ELR (cell line): ENCODE measurements at places on chromosomes 2 and 18.

- peak; percentile 3 for DNase-seq
These were observed 217.1 kb downstream of the DYM start for GRCh38 chr18:49243391-49243790.

DNA sequence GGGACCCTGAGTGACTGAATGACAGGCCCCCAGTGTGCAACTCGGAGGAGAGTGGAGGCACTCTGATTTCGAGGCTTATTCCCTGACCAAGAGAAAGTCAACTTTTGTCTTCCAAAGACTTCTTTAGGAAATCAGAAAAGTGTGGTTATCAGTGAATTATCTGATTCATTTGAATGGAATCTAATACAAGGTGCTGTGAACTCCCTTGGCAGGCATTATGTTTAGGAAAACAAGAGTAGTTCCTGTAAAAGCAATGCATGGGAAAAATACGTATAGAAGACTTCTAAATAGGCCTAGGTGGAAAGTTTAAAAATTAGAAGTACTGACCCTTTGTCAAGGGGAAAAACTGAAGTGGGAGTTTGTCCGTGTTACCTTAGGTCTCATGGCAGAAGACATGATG, 269.4 kb downstream of the GBX2 start:
- peak; percentile 2 for DNase-seq

- no peak for DNase-seq
These were observed 44.3 kb upstream of the NEUROD1 start for GRCh38 chr2:181724662-181725061.

DNA sequence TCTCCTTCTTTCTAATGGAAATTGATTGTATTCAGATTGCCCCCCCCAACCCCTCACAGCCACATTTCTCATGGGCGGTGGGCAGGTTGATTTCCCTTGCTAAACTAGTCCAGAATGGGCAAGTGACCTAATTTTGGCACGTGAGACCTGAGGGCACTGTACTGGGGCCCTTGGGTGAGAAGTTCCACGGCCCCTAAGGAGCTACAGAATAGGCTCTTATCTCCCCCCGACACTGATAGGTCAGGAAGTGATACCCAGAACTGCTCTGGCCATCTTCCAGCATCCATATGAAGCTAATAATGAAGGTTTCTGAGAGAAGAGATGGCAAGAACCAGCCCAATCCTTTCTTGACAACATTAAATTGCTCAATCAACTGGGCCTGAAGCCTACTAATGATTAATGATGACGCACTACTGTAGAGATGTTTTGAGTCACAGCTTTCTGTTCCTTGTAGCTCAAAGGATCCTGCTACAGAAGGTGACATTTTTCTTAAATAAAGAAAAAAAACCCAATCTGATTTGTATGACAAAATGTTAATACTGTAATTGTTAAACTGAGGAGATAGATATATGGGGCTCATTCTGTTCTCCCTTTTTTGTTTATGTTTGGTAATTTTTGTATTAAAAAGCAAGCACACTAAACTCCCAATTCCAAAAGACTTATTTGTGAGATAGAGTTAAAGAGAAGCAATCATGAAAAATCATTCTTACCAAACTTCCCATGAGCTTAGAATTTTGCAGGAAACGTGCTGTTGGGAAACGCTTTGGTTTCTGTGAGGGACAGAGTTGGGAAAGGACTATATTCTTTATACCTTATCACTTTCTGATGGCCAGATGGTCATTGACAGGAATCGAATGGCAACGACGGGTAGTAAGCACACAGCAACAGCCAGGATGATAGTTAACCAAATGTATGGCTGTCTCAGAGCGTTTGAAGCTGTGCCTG, 28.2 kb upstream of the NARS1 start:
- peak; percentile 93 for DNase-seq

- DNase-seq: peak; percentile 82
These were observed 39.3 kb upstream of the SERPINB2 start for GRCh38 chr18:63848159-63848558.

DNA sequence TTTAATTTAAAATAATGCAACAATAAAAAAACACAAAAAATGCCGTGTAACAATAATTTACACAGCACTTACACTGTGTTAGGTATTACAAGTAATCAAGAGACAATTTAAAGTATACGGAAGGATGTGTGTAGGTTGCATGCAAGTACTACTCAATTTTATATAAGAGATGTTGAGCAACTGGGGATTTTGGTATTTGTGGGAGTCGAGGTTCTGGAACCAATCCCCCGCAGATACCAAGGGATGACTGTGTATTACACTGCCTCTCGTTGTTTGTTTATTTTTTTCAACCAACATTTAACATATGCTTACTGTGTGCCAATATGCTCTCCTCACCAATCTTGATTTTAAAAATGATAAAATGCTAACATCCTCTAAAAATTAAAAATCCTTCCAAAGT, 24.8 kb downstream of the MAP3K2 start:
- peak; percentile 56 for DNase-seq

GRCh38 chr2:182142062-182142461, 156.4 kb downstream of the PPP1R1C start:
- no peak for DNase-seq

DNA sequence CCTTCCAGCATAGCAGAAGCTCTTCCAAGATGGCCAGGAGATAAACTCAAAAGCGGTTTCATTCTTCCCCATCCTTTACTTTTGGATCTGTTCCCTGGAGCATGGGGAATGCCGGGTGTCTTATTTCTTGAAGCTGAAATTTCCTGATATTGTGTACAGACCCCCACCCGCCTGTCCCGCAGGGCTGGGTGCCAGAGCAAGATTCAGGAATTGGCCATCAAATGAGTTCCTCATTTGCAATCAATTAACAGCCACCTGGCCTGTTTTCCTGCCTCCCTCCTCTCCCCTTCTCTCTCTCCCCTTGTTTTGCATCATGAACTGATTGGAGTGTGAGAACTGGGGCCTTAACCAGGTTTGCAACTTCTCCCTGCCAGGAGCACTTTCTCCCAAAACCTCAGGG, 202.1 kb downstream of the SH3RF3 start:
- no peak for DNase-seq

- no peak for DNase-seq
These were observed 790.1 kb downstream of the CNTNAP5 start for GRCh38 chr2:124814968-124815745.

DNA sequence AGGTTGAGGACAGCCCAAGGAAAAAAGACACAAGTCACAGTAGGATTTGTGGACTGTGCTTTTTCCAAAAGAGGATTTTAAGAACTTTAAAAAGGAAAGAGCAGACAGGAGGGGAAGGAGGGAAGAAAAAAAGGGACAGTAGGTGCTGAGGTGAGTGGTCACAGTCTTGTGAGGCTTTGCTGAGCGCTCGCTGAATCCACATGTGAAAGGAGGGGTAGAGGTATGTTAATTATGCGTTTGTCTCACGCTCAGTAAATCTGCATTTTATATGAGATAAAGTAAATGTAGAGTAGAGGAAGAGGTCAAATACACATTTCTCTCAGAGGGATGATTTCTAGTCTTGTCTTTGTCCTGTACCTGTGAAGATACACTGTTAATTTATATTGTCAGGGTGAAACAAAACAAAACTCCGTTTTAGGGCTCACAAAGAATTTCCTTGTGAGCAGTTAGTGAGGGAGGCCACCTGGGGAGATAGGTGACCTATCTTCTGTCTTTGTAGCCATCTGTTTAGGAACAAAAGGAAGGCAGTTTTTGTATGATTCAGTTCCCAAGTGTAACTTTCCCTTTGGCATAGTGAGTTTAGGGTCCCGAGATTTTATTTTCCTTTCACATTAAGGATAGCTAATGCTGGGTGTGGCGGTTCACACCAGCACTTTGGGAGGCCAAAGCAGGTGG, 25.3 kb downstream of the GNAL start:
- no peak for DNase-seq

DNA sequence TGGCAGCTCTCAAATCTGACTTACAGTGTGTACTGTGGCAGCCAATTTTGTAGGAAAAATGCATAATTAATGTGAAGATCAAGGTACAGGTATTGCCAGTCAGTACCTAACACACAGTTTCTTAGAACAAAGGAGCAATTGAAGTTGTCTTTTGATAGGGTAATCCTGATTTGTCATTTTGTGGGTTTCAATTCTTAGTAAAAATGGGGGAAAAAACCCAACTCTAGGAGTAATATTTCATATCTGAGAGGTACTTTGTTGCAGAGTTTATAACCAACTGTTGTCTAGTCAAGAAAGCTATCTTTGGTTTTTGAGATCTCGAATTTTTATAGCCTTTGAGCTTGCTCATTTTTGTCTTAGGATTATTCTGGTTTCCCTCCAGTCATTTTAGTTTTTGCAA, 16.1 kb downstream of the SPATS2L start:
- DNase-seq: no peak

DNA sequence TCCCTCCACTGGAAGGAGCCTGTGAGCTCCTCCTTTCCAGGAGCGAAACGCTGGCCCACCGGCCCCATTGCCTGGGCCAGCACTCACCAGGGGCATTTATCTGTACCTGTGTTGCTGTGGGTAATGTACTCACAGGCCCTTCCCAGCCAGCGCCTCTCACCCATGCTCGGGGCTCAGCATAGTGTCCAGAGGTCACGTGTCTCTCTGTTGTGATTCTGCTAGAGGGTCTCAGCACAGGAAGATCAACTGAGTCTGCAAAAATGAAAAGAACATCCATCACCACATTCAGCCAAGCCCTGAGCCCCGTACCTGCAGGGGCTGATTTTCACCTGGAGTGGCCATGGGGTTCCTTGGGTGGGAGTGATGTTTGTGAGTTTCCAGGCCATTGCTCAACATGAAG, 103.1 kb upstream of the TPO start:
- no peak for DNase-seq

DNA sequence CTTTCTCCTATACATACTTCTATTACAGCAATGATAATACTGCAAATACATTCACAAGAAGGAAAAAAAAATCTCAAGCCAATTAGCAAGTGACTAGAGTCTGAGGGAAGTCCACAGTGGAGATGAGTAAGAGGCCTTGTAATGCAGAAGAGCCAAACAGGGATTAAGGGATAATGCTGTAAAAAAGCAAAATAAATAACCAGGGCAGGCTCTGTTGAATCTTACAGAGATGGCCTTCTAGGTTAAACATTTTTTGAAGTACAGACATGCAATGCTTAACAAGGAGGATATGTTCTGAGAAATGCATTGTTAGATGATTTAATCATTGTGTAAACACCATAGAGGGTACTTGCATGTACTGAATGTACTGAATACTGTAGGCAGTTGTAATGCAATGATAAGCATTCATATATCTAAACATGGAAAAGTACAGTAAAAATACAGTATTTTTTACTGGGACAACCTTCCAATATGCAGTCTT, 122.1 kb upstream of the RMDN2 start:
- DNase-seq: peak; percentile 87

GRCh38 chr2:196449083-196449482, 190.4 kb upstream of the CCDC150 start:
- DNase-seq: no peak

GRCh38 chr2:231334179-231334930, 61.2 kb upstream of the B3GNT7 start:
- no peak for DNase-seq

- DNase-seq: no peak
These were observed 14.9 kb upstream of the SOS1 start for GRCh38 chr2:39135690-39136259.

DNA sequence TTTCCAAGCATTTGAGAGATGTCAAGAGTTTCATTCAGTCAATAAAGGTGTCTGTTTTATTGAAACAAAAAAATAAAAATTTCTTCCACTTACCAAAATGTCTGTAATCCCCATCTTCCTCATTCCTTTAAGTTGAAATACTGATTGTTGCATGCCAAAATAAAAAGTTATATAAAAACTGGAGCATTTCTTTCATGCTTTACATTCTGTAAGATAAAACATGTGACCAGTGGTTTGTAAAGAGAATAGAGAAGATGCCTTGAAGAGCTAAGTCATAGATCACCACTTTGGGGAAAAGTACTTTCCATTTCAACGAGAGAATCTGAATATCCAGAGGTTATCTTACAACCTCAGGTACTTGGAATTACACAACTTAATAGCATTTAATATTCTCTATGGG, 35.9 kb upstream of the MYO1B start:
- DNase-seq: no peak

- DNase-seq: no peak
These were observed 131.4 kb downstream of the ZNF236 start for GRCh38 chr18:76953583-76954233.

GRCh38 chr18:3219241-3219630, 532 bp downstream of the MYOM1 start:
- DNase-seq: no peak

GRCh38 chr2:32506446-32506845, 121.4 kb upstream of the TTC27 start:
- no peak for DNase-seq

DNA sequence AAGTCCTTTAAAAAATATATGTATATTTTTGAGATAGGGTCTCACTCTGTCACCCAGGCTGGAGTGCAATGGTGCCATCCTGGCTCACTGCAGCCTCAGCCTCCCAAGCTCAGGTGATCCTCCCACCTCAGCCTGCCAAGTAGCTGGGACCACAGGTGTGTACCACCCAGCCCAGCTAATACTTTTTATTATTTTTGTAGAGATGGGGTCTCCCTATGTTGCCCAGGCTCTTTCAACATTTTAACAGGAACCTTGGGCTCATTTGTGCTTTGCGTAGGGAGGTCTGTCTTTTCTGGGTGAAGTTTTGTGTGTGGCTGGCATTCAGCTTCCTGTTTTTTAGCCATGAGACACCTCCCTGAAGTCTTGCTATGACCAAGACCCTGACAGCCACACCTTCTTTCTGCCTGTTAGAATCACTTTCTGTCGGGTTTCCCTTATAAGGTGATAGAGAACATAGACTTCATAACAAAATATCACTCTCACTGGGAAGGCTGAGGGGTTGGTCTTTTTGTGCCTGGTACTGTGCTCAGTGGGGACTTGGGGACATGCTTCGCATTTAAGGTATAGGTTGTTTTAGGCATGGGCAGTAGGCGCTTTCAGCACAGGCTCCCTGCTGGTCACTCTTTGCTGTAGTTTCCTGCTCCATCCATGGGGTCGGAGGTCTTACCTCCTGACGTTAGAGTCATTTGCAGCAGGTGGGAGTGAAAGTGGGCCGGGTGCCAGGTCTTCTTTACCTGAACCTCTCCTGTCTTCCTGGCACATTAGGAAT, 3.4 kb downstream of the RAB31 start:
- no peak for DNase-seq

DNA sequence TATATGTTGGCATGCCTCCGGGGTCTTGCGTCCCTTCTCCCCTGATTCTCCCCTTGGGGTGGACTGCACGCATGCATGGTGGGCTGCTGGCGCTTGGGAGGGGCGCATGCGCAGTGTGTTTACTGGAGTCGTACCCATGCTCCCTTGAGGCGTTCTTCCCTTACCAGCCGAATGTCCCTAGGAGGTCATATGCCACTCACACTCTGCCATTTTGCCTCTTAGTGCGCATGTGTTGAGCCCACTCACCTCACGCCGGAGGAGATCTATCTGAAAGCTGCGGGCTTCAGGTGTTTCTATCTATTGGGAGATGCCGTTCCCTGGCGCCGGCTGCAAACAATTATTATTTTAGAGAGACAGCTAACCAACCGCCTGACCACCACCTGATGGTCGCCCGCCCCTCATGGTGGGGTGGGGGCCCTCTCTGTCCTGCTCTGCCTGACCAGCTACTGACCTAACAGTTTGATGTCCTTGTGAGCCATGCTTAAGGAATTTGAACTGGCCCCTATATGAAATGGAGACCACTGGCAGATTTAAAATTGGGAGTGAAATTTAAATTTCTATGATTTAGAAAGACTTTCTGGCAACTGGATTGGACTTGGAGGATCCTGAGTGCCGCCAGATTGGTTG, 179.6 kb downstream of the RNF144A start:
- DNase-seq: no peak

- peak; percentile 42 for DNase-seq
These were observed 67.0 kb downstream of the ASAP2 start for GRCh38 chr2:9273486-9274130.

- no peak for DNase-seq
These were observed 409.5 kb upstream of the CWC22 start for GRCh38 chr2:180416627-180417026.
